ENCODE measurements at places on chromosomes 6 and 20. TPM values are rescaled to one million over a fixed set of nuclear protein-coding genes. Genes with fewer than 3 reads are reported as not detected.

The TUBE1 gene
- total RNA-seq: 15.6 TPM

The EYS gene
- not detected for total RNA-seq

- H3K4me3 ChIP-seq: no peak overlapping the region
- no peak for DNase-seq
- H3K4me1 ChIP-seq: no peaks in the 10 kb centered on the region
- no peaks in the 10 kb centered on the region for H3K27me3 ChIP-seq
Measured at GRCh38 chr6:88454658-88455057, 288.5 kb upstream of the CNR1 start.

DNA sequence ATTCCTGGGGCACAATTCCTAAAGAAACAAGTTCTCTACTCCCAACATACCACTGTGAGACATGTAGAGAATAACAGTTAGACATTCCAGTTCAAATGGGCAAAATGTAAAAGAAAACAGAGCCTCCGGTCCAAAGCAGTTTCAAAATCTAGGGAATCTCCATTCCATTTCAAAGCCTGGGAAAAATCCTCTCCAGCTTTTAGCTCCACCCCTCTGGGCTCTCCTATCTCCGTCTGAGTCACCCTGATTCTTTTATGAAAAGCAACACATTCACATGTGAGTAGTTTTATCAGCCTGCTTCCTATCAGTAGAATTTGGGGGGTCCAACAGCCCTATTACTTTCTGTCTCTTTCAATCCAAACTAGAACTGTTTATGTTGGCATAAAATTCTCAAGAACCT is 3.7 kb downstream of the CSNK2A1 start:
- no peak overlapping the region for H3K4me3 ChIP-seq
- no peak for DNase-seq
- H3K4me1 ChIP-seq: peaks cover 19% of the 10 kb centered on the region
- no peaks in the 10 kb centered on the region for H3K27me3 ChIP-seq
- no peak overlapping the region for H3K27ac ChIP-seq

GRCh38 chr6:151352410-151353396 is 38.7 kb downstream of the ZBTB2 start:
- H3K36me3 ChIP-seq: peaks cover 2% of the 10 kb centered on the region
- DNase-seq: no peak
- no peaks in the 10 kb centered on the region for H3K4me1 ChIP-seq
- no peak overlapping the region for H3K4me3 ChIP-seq

DNA sequence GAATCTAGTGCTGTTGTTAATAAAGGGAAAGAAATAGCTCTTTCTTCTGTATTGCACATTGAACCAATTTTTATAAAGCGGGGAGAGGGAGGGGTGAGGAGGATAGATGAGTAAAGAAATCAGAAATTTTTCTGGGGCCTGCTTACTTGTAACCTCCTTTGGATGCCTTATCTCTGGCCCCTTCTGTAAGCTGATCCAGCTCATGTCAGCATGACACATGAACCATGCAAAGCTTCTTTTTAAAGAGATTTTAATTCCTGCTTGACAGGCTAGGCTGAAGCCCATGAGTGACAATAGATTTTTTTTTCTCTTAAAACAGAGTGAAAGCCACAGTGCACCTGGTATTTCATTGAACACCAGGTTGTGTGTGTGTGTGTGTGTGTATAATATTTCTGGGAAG is 325.3 kb downstream of the PRL start:
- H3K27ac ChIP-seq: no peak overlapping the region
- no peak overlapping the region for H3K4me3 ChIP-seq
- no peak for DNase-seq

The UBE3D gene
- 7.9 TPM for total RNA-seq

GRCh38 chr20:5070081-5070480 is 49.7 kb downstream of the PCNA start:
- H3K27me3 ChIP-seq: no peaks in the 10 kb centered on the region
- no peak overlapping the region for H3K27ac ChIP-seq
- peaks cover 11% of the 10 kb centered on the region for H3K4me1 ChIP-seq
- no peaks in the 10 kb centered on the region for H3K36me3 ChIP-seq
- no peak for DNase-seq
- no peak overlapping the region for H3K4me3 ChIP-seq

- no peaks in the 10 kb centered on the region for H3K4me1 ChIP-seq
- H3K27ac ChIP-seq: no peak overlapping the region
- peak overlapping the region; percentile 8 for H3K4me3 ChIP-seq
- H3K27me3 ChIP-seq: no peaks in the 10 kb centered on the region
- H3K36me3 ChIP-seq: no peaks in the 10 kb centered on the region
Measured at GRCh38 chr6:43093436-43094289, 17.5 kb downstream of the PTK7 start.

- no peak overlapping the region for H3K27ac ChIP-seq
- H3K36me3 ChIP-seq: no peaks in the 10 kb centered on the region
- no peak overlapping the region for H3K4me3 ChIP-seq
- no peaks in the 10 kb centered on the region for H3K4me1 ChIP-seq
- no peak for DNase-seq
- no peaks in the 10 kb centered on the region for H3K27me3 ChIP-seq
Measured at GRCh38 chr6:70846207-70846835, 110.5 kb downstream of the B3GAT2 start.

DNA sequence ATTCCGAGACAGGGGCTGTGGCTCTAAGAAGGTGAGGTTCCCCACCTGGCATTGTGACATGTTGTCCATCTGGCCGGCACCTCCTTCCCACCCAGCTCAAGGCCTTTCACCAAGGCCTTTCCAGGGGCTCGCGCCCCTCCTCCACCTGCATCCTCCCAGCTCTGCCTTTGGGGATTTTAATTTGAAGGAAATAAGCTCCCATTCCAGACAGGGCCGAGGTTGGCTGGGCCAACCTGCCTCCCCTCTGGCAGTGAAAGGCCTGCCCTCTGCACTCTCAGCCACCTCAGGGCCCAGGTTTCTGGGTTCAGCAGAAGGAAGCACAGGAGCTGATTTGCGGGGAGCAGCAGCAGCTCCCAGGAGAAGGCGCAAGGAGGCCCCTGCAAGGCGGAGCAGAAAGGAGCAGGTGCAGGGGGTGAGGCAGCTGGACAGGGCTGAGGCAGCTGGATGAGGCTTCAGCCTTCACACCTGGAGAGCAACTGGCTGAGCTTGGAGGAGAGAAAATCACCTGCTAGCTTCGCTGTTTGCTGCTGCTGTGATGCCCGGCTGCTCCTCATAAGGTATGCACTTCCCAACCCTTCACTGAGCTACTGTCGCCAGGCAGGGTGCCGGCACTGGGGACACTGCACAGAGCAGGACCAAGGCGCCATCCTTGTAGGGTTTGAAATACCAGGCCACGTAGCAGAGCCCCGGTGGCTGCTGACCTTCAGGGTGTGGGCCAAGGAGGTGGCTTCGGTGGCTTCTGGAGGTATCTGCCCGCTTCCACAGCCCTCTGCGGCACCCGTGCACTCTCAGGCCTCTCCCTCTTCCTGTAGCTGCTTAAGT is 147.0 kb downstream of the SYNDIG1 start:
- no peak overlapping the region for H3K27ac ChIP-seq
- H3K4me1 ChIP-seq: no peaks in the 10 kb centered on the region
- no peak overlapping the region for H3K4me3 ChIP-seq
- no peaks in the 10 kb centered on the region for H3K36me3 ChIP-seq
- DNase-seq: no peak

DNA sequence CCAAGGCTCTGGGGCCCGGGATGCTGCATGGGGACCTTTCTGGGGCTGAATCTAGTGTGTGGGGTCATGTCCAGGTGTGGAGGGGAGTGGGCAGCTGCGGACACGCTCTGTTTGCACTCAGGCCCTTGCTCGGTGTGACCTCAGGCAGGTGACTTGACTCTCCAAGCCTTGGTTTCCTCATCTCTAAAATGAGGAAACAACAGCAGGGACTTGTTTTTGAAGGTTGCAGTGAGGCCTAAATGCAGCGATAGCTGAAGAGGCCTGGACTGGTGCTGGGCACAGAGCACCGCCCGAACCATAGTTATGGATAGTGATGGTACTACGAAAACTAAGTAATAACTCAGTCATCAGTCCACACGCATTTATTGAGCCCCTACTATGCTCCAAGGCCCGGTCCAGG is 91.8 kb downstream of the NOL4L start:
- H3K4me3 ChIP-seq: no peak overlapping the region
- DNase-seq: no peak
- H3K27me3 ChIP-seq: no peaks in the 10 kb centered on the region
- peaks cover 13% of the 10 kb centered on the region for H3K36me3 ChIP-seq
- H3K4me1 ChIP-seq: peaks cover 20% of the 10 kb centered on the region

DNA sequence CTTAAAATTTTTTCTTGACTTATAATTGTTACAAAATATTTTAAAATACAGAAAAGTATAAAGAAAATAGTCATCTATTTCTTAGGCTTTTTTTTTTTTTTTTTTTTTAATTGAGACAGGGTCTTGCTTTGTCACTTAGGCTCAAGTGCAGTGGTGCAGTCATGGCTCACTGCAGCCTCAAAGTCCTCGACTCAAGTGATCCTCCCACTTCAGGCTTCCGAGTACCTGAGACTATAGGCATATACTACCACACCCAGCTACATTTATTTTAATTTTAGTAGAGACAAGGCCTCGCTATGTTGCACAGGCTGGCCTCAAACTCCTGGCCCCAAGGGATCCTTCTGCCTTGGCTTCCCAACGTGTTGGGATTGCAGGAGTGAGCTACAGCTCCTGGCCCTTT is 5.3 kb upstream of the ACAT2 start:
- peaks cover 6% of the 10 kb centered on the region for H3K4me1 ChIP-seq
- DNase-seq: no peak
- peaks cover 63% of the 10 kb centered on the region for H3K36me3 ChIP-seq
- no peaks in the 10 kb centered on the region for H3K27me3 ChIP-seq
- no peak overlapping the region for H3K27ac ChIP-seq

GRCh38 chr6:111720931-111721496 is 115.3 kb upstream of the TRAF3IP2 start:
- no peak overlapping the region for H3K4me3 ChIP-seq
- H3K36me3 ChIP-seq: peaks cover 32% of the 10 kb centered on the region
- H3K27me3 ChIP-seq: no peaks in the 10 kb centered on the region

- no peak overlapping the region for H3K4me3 ChIP-seq
- H3K27ac ChIP-seq: no peak overlapping the region
- no peak for DNase-seq
- no peaks in the 10 kb centered on the region for H3K27me3 ChIP-seq
- no peaks in the 10 kb centered on the region for H3K4me1 ChIP-seq
- no peaks in the 10 kb centered on the region for H3K36me3 ChIP-seq
Measured at GRCh38 chr20:54305421-54305820, 97.5 kb downstream of the PFDN4 start.

The ADNP gene
- total RNA-seq: 66.8 TPM

GRCh38 chr6:121849477-121849876 is 414.0 kb downstream of the GJA1 start:
- no peaks in the 10 kb centered on the region for H3K27me3 ChIP-seq
- DNase-seq: peak; percentile 52
- no peak overlapping the region for H3K4me3 ChIP-seq

- H3K4me1 ChIP-seq: no peaks in the 10 kb centered on the region
- DNase-seq: no peak
- no peaks in the 10 kb centered on the region for H3K36me3 ChIP-seq
- H3K4me3 ChIP-seq: no peak overlapping the region
Measured at GRCh38 chr20:46990596-46991104, 96.0 kb downstream of the EYA2 start.

The DSN1 gene
- 15.8 TPM for total RNA-seq

The DACT2 gene
- not detected for total RNA-seq

The FRMD1 gene
- not detected for total RNA-seq

- no peak overlapping the region for H3K27ac ChIP-seq
- no peaks in the 10 kb centered on the region for H3K4me1 ChIP-seq
- no peaks in the 10 kb centered on the region for H3K36me3 ChIP-seq
- no peak overlapping the region for H3K4me3 ChIP-seq
- H3K27me3 ChIP-seq: peaks cover 3% of the 10 kb centered on the region
Measured at GRCh38 chr20:44174996-44175765, 11.8 kb downstream of the JPH2 start.

DNA sequence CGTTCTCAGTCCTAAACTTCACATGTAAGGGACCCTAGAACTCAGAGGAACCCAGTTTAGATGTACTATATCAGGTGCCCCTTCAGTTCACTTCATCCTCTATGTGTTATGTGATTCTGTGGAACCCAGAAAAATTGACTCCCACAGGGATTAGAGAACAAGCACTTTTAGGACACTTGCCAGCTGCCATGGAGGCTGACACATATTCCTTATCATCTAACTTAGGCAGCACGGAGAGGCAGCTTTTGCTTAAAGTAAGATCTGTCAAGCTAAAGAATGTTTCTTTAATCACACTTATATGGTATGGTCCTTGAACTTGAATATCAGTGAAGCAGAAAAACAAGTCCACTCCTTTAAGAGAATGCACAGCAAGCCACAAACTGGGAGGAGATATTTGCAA is 701.5 kb upstream of the ID4 start:
- no peak for DNase-seq
- H3K27me3 ChIP-seq: no peaks in the 10 kb centered on the region
- no peaks in the 10 kb centered on the region for H3K4me1 ChIP-seq

DNA sequence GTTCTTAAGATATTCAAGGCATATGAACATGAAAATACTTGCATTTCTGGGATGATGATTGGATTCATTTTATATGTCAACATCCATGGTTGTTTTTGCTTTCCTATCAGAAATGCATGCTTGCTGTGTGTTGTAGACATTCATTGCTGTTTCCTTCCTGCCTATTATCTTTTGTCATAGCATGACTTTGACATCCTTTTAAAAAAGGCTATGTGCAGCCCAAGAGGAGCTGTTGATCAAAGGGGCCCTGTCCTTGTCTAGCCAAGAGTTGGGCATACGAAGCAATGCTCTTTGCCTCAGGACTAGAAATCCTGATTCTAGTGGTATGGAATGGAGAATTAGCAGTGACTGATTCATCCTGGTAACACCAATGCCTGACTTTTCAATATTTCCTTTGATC is 143.1 kb downstream of the RNF144B start:
- H3K4me1 ChIP-seq: no peaks in the 10 kb centered on the region
- no peak for DNase-seq
- no peak overlapping the region for H3K4me3 ChIP-seq
- no peaks in the 10 kb centered on the region for H3K36me3 ChIP-seq

DNA sequence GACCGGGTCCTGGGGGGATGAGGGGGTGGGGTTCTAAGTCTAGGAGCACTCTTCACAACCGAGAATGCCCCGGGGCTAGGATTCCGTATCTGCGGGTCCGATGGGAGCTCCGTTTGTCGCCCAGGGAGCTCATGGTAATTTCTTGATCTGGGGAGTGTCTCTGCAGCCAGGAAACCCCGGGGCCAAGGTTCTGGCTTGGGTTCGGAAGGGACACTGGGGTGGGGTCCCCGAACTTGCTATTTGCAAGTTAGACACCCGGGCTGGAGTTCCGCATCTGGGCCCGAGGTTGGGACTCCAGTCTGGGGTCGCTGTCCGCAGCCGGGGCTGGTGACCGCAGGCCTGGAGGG is 397 bp downstream of the PEDS1 start:
- H3K27me3 ChIP-seq: no peaks in the 10 kb centered on the region
- no peak for DNase-seq
- peak overlapping the region; percentile 98 for H3K4me3 ChIP-seq
- peak overlapping the region; percentile 74 for H3K27ac ChIP-seq
- peaks cover 5% of the 10 kb centered on the region for H3K36me3 ChIP-seq

Measured in natural killer cell (primary cell).